KBM-7 (cell line): ENCODE measurements at places on chromosomes 5 and 9.

- no peak for DNase-seq
These were observed 6.1 kb downstream of the ZDHHC21 start for GRCh38 chr9:14687042-14687719.

GRCh38 chr5:17232405-17232804 lies 15.0 kb downstream of the BASP1 start:
- no peak for DNase-seq

GRCh38 chr9:1002678-1003077 lies 26.2 kb downstream of the DMRT3 start:
- no peak for DNase-seq

- DNase-seq: no peak
These were observed 478.2 kb upstream of the TNC start for GRCh38 chr9:115596021-115596745.
